ENCODE measurements at places on chromosomes 11 and 22. TPM values are rescaled to one million over a fixed set of nuclear protein-coding genes. Genes with fewer than 3 reads are reported as not detected.

Gene SMC1B
- total RNA-seq, result not detected

Gene CD3D
- total RNA-seq, result not detected

Gene MYOD1
- total RNA-seq, result not detected

GRCh38 chr11:128299132-128299726 is 288.1 kb downstream of the ETS1 start:
- peak overlapping the region; percentile 97 for H3K27ac ChIP-seq
- H3K4me3 ChIP-seq, result no peak overlapping the region
- peaks cover 50% of the 10 kb centered on the region for H3K4me1 ChIP-seq
- H3K36me3 ChIP-seq, result no peaks in the 10 kb centered on the region
- no peaks in the 10 kb centered on the region for H3K27me3 ChIP-seq

- H3K4me1 ChIP-seq, result peaks cover 25% of the 10 kb centered on the region
- H3K27me3 ChIP-seq, result no peaks in the 10 kb centered on the region
- no peaks in the 10 kb centered on the region for H3K36me3 ChIP-seq
- no peak overlapping the region for H3K4me3 ChIP-seq
- no peak overlapping the region for H3K27ac ChIP-seq
- no peak for DNase-seq
These were observed 176.3 kb upstream of the TMEM45B start for GRCh38 chr11:129639300-129639699.

DNA sequence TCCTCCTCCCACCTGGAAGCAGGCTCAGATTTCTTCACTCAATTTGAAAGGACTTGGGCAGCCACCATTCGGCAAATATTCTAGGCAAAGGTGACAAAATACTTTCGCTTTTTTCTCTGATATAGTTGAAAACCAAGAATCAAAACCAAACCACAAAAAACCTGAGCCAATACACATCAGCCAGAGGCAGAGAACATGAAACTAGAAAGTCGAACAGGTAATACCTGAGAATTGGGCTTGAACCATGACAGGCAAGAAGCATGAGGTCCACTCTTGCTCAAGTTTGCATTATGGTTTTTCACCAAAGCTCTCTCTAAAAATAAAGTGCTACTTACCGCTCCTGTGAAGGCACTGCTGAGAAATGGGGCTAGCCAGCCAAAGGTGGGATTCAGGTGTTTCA is 26.2 kb upstream of the LDLRAD3 start:
- H3K36me3 ChIP-seq, result no peaks in the 10 kb centered on the region
- no peaks in the 10 kb centered on the region for H3K4me1 ChIP-seq
- no peak for DNase-seq

DNA sequence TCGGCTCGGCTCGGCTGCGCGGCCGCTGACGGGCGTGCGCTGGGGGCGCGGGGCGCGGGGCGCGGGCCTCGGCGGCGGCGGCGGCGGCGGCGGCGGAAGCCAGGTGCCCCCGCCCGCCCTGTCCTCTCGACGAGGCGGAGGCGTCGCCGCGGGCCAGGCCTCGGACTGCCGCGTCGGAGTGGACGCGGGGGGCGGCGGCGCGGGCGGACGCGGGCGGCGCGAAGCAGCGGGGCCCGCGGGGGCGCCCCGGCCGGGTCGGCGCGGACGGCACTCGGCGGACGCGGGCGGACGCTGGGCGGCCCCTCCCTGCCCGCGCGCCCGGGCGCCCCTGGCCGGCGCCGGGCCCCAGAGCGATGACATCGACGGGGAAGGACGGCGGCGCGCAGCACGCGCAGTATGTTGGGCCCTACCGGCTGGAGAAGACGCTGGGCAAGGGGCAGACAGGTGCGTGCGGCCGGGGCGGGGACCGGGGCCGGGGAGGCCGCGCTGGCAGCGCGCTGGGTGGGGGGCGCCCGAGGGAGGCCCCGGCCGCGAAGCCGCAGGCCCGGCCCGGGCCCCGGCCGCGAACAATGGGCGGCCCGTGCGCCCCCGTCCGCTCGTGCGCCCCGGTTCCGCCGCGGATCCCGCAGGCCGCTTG is at the start of gene BRSK2:
Gene BRSK2 (plus strand): TSS at position 3 of the 637 bp plus-strand sequence. CDS start 351 bp downstream, at position 354.
- DNase-seq, result no peak
- H3K4me1 ChIP-seq, result peaks cover 3% of the 10 kb centered on the region
- peak within 1 kb of the TSS; percentile 71 for H3K4me3 ChIP-seq
- no peaks in the 10 kb centered on the region for H3K27me3 ChIP-seq
- no peak within 1 kb of the TSS for H3K27ac ChIP-seq

- H3K4me3 ChIP-seq, result no peak overlapping the region
- H3K27ac ChIP-seq, result no peak overlapping the region
- H3K27me3 ChIP-seq, result peaks cover 2% of the 10 kb centered on the region
- no peak for DNase-seq
These were observed 92.0 kb downstream of the SLC17A6 start for GRCh38 chr11:22430141-22430541.

GRCh38 chr11:80562523-80563125 is 1121.8 kb upstream of the TENM4 start:
- peaks cover 2% of the 10 kb centered on the region for H3K27me3 ChIP-seq
- H3K27ac ChIP-seq, result no peak overlapping the region
- DNase-seq, result no peak
- no peaks in the 10 kb centered on the region for H3K4me1 ChIP-seq

DNA sequence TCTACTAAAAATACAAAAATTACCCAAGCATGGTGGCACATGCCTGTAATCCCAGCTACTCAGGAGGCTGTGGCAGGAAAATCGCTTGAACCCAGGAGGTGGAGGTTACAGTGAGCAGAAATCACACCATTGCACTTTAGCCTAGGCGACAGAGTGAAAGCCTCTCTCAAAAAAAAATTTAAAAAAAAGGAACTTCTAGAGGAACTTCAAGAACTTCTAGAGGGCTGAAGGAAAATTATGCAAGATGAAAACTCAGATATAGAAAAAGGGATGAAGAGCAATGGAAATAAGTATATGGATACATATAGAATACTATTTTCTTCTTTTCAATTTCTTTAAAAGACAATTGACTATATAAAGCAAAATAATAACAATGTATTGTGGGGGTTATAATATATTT is 51.2 kb upstream of the PRR5 start:
- no peaks in the 10 kb centered on the region for H3K36me3 ChIP-seq
- no peak for DNase-seq
- H3K27me3 ChIP-seq, result peaks cover 8% of the 10 kb centered on the region
- H3K4me1 ChIP-seq, result no peaks in the 10 kb centered on the region

GRCh38 chr11:30457087-30457486 is 129.1 kb downstream of the MPPED2 start:
- peaks cover 15% of the 10 kb centered on the region for H3K27me3 ChIP-seq
- H3K4me1 ChIP-seq, result peaks cover 1% of the 10 kb centered on the region
- H3K27ac ChIP-seq, result no peak overlapping the region
- DNase-seq, result no peak
- H3K36me3 ChIP-seq, result no peaks in the 10 kb centered on the region
